Adrenal gland (tissue), 19 donors: ENCODE measurements at places on chromosomes 7 and 10. TPM values are rescaled to one million over a fixed set of nuclear protein-coding genes. Genes with fewer than 3 reads are reported as not detected.

ITIH2 gene
- polyA plus RNA-seq, result 0.03 TPM

EFCAB10 gene
- not detected for polyA plus RNA-seq

MYO3A gene
- 0.34 TPM for polyA plus RNA-seq

DNA sequence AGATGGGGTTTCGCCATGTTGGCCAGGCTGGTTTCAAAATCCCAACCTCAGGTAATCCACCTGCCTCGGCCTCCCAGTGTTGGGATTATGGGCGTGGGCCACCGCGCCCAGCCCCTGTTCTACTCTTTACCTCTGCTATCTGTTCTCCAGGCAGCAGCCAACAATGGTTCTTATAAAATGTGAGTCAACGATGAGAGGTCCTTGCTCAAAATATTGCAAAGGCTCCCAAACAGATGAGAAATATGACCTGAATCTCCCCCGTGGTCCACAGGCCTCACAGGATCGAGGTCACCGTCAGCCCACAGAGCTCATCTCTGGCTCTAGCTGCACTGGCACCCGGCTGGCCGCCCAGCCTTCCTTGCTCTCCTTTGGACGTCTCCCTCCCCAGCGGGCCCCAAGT is 62.0 kb upstream of the EGFR start:
- H3K36me3 ChIP-seq, result no peaks in the 10 kb centered on the region
- no peak overlapping the region for H3K4me3 ChIP-seq
- no peak overlapping the region for H3K27ac ChIP-seq

GRCh38 chr7:126210707-126211106 is 1042.0 kb downstream of the GRM8 start:
- no peaks in the 10 kb centered on the region for H3K36me3 ChIP-seq
- no peaks in the 10 kb centered on the region for H3K27me3 ChIP-seq
- H3K4me3 ChIP-seq, result no peak overlapping the region
- DNase-seq, result no peak

DNA sequence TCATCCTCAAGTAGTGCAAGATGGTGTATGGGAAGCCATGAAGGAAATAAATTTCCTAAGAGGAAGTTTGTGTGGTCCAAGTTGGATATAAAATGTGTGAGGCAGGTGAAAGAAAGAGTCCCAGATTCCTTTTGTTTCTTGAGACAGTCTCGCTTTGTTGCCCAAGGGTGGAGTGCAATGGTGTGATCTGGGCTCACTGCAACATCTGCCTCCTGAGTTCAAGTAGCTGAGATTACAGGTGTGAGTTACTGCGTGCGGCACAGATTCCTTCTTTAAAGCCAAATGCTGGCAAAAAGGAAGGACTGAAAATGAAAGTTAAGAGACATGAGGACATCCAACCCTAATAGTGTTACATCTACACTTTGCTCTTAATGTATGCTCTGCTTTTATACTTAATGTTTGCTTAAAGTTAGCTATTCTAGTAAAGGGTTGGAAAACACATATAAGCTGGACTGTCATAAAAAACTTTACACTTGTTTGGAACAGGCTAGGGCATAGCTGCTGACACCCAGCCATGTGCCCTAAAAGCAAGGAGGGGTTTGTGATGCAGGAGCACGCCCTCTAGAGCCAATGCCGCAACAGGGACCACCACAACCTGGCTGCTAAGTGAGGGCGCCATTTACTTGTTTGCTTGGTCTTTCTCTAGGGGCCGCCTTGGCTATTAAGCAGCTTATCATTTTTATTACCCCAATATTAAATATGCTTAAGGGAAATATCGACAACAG is 34.5 kb downstream of the CLEC2L start:
- H3K4me1 ChIP-seq, result no peaks in the 10 kb centered on the region
- no peaks in the 10 kb centered on the region for H3K36me3 ChIP-seq
- H3K27me3 ChIP-seq, result no peaks in the 10 kb centered on the region
- H3K4me3 ChIP-seq, result no peak overlapping the region

- DNase-seq, result no peak
- H3K4me1 ChIP-seq, result no peaks in the 10 kb centered on the region
- H3K27me3 ChIP-seq, result no peaks in the 10 kb centered on the region
These were observed 608.9 kb downstream of the CNTNAP2 start for GRCh38 chr7:146725520-146725919.

DNA sequence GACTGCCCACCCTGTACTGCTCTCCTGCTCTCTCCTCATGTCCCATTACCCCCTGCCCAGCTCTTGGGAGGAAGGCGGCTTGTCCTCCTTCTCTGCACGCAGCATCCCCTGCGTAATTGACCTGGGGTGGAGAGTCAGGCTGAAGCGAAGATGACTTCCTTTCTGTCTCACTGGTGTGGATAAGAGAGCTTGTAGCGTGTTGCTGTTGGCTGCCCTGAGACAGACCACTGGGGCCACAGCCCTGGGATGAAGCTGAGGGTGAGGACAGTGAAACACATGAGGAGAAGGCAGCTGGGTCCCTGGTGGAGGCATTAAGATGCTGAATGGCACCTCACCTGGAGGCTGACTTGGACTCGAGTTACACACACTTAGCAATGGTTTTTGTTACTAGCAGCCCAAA is 310.3 kb upstream of the ZNF32 start:
- H3K36me3 ChIP-seq, result no peaks in the 10 kb centered on the region
- H3K4me1 ChIP-seq, result peaks cover 13% of the 10 kb centered on the region
- no peak overlapping the region for H3K27ac ChIP-seq
- H3K27me3 ChIP-seq, result no peaks in the 10 kb centered on the region
- H3K4me3 ChIP-seq, result no peak overlapping the region
- DNase-seq, result no peak

- peaks cover 4% of the 10 kb centered on the region for H3K4me1 ChIP-seq
- no peaks in the 10 kb centered on the region for H3K36me3 ChIP-seq
- no peak for DNase-seq
- no peak overlapping the region for H3K4me3 ChIP-seq
These were observed 113.0 kb downstream of the COL28A1 start for GRCh38 chr7:7422641-7423040.

DNA sequence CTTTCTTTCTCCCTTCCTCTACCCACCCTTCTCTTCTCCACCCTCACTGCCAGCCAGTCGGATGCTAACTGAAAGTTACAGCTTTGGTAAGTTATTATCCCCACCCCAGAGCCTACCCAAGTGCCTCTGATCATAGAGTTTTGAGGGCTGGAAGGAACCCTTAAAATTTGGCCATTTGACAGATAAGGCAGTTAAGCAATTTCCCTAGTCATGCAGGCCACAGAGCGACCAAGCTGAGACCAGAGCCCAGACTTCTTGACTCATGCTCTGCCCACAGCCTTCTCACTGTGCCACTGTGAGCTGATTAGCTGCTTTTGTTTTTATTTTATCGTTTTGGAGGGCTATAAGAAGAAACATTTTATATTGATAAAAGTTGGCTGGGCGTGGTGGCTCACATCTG is 17.2 kb downstream of the SAP25 start:
- H3K4me1 ChIP-seq, result no peaks in the 10 kb centered on the region
- H3K27ac ChIP-seq, result peak overlapping the region; percentile 10
- H3K36me3 ChIP-seq, result peaks cover 85% of the 10 kb centered on the region
- peak; percentile 71 for DNase-seq

DNA sequence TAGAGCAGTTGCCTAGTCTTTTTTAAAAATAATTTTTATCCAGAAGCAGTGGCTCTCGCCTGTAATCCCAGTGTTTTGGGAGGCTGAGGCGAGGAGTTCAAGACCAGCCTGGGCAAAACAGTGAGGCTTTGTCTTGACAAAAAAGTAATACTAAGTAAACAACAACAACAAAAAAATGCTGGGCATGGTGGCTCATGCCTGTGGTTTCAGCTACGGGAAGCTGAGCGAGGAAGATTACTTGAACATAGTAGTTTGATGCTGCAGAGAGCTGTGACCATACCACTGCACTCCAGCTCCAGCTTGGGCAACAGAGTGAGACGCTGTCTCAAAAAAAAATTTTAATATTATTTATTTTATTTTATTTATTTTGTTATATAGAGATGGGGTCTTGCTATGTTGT is 31.3 kb upstream of the TPST1 start:
- H3K4me3 ChIP-seq, result no peak overlapping the region
- H3K27ac ChIP-seq, result no peak overlapping the region
- H3K27me3 ChIP-seq, result no peaks in the 10 kb centered on the region
- no peaks in the 10 kb centered on the region for H3K36me3 ChIP-seq
- DNase-seq, result no peak

DNA sequence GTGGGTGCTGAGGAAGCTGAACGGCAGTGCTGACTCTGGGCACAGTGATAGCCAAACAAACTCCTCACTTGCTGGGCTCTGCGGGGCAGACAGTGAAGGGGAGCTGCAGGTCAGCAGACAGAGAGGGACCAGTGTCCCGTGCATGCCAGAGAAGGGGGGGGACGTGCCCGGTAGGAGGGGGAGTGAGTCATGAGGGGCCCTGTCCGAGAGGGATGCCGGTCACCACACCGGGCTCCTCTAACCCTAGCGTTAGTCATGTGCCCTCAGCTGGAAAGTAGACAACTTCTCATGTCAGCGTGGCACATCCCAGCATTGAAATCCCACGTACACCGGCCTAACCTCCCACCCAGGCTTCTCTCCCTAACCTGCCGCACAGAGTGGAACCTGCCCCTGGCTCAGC is 117.1 kb upstream of the DPP6 start:
- H3K27ac ChIP-seq, result peak overlapping the region; percentile 1
- no peaks in the 10 kb centered on the region for H3K27me3 ChIP-seq
- no peaks in the 10 kb centered on the region for H3K36me3 ChIP-seq

DNA sequence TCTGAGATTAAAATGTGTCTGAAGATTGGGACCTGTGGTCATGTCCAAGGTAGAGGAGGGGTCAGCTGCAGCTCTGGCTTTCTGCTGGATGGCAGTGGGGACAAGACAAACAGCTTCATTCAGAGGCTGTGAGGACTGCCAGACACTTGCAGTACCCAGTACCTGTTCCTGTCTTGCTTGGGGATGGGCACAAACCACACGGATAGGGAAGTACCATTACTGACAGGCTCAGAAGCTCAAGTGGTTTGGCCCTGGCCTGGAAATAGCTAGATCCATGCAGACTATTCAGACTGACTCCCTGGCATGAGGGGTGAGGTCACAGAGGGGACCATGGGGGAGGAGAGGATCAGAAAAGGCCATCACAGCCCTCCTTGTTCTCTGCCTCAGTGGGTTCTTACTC is 56.0 kb upstream of the COMTD1 start:
- H3K27ac ChIP-seq, result no peak overlapping the region
- no peaks in the 10 kb centered on the region for H3K36me3 ChIP-seq
- H3K4me1 ChIP-seq, result peaks cover 8% of the 10 kb centered on the region
- H3K27me3 ChIP-seq, result no peaks in the 10 kb centered on the region
- no peak overlapping the region for H3K4me3 ChIP-seq
- DNase-seq, result no peak

DNA sequence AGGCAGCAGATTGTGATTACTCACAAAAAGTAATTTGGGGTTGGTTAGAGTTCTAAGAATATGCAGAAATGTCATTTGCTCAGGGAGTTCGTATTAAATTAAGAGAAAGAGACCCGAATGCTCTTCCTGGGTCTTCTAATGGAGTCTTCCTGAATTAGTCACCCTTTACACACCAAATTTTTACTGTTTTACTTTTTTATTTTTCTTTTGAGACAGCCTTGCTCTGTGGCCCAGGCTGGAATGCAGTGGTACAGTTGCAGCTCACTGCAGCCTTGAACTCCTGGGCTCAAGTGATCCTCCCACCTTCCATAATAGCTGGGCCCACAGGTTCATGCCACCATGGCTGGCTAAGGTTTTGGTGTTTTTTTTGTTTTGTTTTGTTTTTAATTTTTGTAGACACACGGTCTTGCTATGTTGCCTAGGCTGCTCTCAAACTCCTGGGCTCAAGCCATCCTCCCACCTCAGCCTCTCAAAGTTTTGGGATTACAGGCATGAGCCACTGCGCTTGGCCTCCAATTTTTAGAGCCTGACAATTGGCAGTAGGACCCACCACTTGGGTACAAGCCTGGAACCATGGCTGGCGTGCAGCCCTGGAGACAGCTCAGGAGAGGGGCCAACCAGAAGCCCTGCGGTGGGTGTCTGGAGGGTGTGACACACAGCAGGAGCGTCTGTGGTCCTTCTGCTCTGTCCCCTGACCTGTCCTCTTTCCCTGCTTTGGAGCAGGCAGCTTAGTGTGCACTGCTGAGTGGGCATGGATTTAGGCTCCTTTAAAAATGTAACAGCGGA is 16.4 kb upstream of the BHLHA15 start:
- no peak for DNase-seq
- no peaks in the 10 kb centered on the region for H3K4me1 ChIP-seq
- H3K36me3 ChIP-seq, result no peaks in the 10 kb centered on the region
- H3K4me3 ChIP-seq, result no peak overlapping the region
- no peak overlapping the region for H3K27ac ChIP-seq
